Activated T-cell treated with anti-CD3 and anti-CD28 coated beads, Interleukin-2, amount 50 U/mL, for 72 hours (primary cell): ENCODE measurements at places on chromosomes 13 and 19.
A peak's percentile ranks its signal among the peaks of the same experiment; 100 is the strongest.

- DNase-seq: no peak
These were observed 3.9 kb upstream of the NUDT19 start for GRCh38 chr19:32687681-32688080.

DNA sequence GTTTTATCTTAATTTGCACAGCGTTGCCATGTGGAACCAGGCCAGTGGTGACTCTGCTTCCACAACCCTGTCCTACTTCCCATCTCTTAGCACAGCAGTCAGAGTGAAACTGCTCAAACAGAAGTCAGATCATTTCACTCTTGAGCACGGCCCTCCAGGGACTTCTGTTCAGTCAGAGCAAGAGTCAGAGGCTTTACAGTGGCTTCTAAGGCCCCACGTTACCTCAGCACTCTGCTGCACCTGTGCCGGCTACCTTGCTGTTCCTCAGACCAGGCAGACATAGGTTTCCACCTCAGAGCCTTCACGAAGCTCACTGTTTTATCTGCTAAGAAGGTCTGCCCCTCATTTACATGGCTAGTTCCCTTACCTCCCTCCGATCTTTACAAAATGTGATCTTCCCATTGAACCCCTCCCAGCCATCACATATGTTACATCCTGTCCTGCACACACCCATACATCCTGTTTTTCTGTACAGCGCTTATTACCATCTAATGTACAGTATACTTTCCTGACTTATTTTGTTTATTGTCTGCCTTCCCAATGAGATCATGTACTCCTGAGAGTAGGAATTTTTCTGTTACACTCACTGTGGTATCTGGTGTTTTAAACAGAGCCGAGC is 41.6 kb downstream of the TM9SF2 start:
- peak; percentile 64 for DNase-seq

GRCh38 chr19:36573020-36573894 is at the start of gene ZNF529:
TSS of gene ZNF529 (minus strand) at chr19:36573292. CDS start at chr19:36572346, 946 bp downstream.
- DNase-seq: peak; percentile 91

- no peak for DNase-seq
These were observed at the start of gene CEACAM6 for GRCh38 chr19:41755328-41755913. TSS of gene CEACAM6 (plus strand) at chr19:41755530. CDS start at chr19:41755639, 109 bp downstream.

- no peak for DNase-seq
These were observed 195.7 kb upstream of the UBL3 start for GRCh38 chr13:30045916-30046704.

GRCh38 chr19:37537391-37537947 is 30.7 kb downstream of the ZNF793 start:
- no peak for DNase-seq

GRCh38 chr13:27465611-27466010 is 15.2 kb upstream of the MTIF3 start:
- DNase-seq: no peak

- peak; percentile 29 for DNase-seq
These were observed at the start of gene GAS6 for GRCh38 chr13:113863524-113864272. TSS of gene GAS6 (minus strand) at chr13:113864076. CDS start at chr13:113863920, 156 bp downstream.

- no peak for DNase-seq
These were observed 600 bp downstream of the AP1M1 start for GRCh38 chr19:16198370-16198651.

DNA sequence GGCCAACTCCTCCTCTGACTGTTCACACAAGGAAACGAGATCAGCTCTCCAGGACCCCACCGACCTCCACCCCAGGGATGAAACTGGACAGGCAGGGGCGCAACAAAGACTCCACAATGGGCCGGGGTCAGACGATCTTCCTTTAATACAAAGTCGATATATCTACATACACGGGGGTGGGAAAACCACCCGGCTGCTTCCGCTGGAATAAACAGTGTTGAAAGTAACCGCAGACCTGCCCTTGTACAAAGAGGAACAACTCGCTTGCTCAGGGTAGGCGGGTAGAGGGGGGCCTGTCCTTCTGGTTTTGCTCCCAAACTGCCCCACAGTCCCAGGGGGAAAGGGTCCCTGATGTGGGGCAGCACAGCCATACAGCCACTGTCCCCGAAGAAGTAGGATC is 135.2 kb downstream of the PTPRS start:
- DNase-seq: no peak

- DNase-seq: peak; percentile 68
These were observed 20.8 kb downstream of the LAIR2 start for GRCh38 chr19:54523403-54523802.

- DNase-seq: no peak
These were observed 16.7 kb downstream of the MYBPC2 start for GRCh38 chr19:50449236-50449899.

DNA sequence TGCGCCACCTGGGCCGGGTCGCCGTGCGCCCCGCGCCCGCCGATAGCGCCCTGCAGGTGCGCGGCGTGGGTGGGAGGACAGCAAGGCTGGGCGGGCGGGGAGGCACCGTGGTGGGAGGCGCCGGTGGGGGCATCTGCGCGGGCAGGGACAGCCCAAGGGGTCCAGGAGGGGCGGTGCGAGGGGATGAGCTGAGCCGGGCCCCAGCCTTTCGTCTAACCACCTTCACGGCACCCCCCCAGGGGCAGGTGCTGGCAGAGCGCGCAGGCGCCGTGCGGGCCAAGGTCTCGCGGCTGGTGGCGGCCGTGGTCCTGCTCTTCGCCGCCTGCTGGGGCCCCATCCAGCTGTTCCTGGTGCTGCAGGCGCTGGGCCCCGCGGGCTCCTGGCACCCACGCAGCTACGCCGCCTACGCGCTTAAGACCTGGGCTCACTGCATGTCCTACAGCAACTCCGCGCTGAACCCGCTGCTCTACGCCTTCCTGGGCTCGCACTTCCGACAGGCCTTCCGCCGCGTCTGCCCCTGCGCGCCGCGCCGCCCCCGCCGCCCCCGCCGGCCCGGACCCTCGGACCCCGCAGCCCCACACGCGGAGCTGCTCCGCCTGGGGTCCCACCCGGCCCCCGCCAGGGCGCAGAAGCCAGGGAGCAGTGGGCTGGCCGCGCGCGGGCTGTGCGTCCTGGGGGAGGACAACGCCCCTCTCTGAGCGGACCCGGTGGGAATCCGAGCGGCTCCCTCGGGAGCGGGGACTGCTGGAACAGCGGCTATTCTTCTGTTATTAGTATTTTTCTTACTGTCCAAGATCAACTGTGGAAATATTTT is 3.1 kb downstream of the KISS1R start:
- peak; percentile 75 for DNase-seq

DNA sequence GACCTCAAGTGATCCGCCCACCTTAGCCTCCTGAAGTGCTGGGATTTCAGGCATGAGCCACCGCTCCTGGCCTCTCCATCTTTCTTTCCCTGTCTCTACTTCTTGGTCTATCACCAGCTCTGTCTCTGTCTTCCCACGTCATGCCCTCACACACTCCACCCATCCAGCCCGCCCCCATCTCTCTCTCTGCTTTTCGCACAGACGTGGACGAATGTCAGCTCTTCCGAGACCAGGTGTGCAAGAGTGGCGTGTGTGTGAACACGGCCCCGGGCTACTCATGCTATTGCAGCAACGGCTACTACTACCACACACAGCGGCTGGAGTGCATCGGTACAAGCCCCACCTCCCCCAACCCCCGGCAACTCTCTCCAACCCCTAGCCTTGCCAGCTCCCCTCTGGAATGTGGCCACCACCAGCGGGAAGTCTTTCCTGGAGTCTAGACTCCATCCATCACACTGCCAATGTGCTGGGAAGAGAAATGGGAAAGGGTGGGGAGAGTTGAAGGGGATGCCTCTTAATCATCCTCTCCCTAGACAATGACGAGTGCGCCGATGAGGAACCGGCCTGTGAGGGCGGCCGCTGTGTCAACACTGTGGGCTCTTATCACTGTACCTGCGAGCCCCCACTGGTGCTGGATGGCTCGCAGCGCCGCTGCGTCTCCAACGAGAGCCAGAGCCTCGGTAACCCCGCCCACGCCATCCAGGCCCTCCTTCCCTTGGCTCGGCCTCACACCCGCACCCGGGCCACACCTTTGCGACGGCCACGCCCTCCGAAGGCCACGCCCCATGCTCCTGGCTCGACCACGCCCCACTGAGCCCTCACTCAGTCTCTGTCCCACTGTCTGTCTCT is 22.5 kb downstream of the LTBP4 start:
- DNase-seq: no peak

GRCh38 chr13:46100191-46100815 is 4.5 kb downstream of the CPB2 start:
- no peak for DNase-seq

- no peak for DNase-seq
These were observed 61.9 kb downstream of the AP1M1 start for GRCh38 chr19:16259385-16260159.

DNA sequence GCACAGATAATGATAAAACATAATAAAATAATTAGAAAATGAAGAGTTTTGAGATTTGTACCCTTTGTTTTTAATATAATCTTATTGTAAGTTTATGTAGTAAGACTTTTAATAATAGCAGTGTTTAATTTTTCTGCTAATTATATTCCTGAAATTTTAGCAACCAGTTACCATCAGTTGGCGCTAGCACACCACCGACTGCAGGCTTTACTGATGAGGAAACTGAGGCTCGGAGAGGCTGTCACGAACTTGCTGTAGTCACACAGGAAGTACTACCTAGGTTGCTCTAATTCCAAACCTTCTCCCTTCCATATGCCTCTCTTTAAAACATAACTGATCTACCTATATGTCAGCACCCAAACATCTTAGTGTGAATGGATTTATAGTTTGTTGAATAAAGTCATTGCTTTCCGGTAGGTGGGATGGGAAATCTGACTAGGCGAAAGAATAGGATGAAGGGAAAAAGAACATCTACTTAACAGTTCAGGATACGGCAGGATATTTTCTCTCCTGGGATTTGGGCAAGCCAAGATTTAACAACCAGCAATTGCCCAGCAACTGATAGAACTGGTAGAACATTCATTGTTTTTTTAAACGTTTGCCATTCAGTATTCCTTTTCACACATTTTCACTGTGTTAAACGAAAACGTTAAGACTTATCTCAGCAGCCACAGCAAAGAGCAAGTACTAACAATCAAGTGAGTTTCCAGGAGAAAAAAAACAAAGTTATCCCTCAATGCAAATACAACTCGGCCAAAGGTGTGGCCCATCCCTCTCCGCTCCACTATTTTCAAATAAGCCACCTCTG is 822 bp upstream of the RFXAP start:
- no peak for DNase-seq

DNA sequence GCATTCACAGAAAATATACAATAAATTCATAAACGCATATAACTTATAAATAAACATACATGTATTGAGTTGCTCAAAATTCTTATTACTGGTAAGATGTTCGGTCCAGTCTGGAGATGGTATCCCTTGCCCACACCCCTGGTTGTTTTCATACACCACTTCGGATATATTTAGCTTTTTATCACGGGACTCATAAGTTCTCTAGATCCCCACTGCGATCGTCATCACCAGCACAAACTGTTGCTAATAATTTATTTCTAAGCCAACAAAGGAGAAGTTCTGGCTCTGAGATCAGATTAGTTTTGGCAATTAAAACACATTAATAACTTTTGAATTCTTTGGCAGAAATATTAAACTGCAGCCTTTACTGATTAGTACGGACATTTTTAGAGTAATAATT is 23.0 kb upstream of the SGCG start:
- DNase-seq: no peak
